Pulmonary artery endothelial cell (primary cell): ENCODE measurements at places on chromosomes 3 and 15. TPM values are rescaled to one million over a fixed set of nuclear protein-coding genes. Genes with fewer than 3 reads are reported as not detected.

The HTR3E gene
- not detected in 2 replicates for total RNA-seq

- no peak for DNase-seq
These were observed 54.4 kb downstream of the SLC15A2 start for GRCh38 chr3:121948641-121949040.

GRCh38 chr3:46979958-46980497 is 562 bp downstream of the NBEAL2 start:
- DNase-seq = no peak

GRCh38 chr15:64901141-64901540 is 10.6 kb upstream of the ANKDD1A start:
- no peak for DNase-seq

DNA sequence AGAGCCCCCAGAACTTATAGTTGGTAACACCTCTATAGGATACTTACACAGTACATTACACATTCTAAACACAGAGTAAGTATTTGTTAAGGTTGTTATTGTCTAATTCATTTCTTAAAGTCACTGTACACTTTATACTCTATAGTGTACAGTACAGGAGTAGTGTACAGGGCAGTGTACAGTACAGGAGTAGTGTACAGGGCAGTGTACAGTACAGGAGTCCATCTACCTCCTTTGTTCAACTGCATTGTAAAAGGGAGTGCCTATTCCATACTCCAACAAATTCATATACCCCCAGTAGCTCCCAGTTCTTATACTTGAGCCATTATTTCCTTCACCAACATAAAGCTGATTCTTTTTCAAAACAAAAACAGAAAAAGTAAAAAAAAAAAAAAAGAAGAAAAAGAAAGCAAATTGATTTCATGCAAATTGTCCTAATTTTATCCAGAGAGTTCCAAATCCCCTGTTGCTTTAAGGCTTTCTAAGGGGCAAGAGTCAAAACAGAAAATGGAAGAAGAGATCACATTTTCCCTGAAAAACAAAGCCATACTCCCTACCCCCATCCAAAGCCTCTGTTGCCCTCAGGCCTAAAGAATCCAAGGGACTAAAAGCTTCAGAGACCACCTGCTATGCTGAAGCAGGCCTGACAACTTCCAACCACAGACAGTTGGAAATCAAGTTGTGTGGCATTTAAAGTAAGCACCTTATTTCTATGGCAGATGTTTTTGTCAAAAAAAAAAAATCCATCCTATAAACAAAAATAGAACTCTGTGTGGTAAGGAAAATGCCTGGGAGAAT is 125.6 kb downstream of the PLCH1 start:
- DNase-seq = no peak

- no peak for DNase-seq
These were observed 628.9 kb downstream of the FHIT start for GRCh38 chr3:60622349-60622748.

The IL5RA gene
- not detected in 2 replicates for total RNA-seq

GRCh38 chr3:170815340-170815739 is 54.7 kb downstream of the RPL22L1 start:
- no peak for DNase-seq

DNA sequence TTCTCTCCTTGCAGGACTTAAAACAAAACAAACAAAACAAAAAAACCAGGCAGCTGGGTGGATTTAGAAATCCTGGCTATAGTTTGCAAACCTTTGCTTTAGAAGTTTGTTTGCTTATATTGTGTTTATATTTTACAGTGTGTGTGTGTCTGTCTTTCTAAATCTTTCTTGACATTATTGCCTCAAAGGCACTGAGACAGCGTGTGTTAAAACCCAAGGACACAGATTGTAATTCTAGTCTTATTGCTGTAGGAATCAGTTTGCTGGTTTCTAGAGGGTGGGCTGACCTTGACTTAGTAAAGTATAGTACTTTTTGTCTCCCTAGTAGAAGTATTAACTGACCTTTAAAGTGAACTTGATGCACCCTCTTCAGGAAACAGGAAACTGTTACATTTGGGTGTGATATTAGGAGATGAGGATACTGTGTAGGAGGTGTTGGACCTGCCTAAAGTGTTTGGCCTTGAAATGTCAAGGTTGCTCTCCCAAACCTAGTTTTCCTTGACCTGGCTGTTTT is 71.0 kb downstream of the TCF12 start:
- no peak for DNase-seq

GRCh38 chr3:22175947-22176346 is 424.9 kb upstream of the ZNF385D start:
- DNase-seq = no peak

DNA sequence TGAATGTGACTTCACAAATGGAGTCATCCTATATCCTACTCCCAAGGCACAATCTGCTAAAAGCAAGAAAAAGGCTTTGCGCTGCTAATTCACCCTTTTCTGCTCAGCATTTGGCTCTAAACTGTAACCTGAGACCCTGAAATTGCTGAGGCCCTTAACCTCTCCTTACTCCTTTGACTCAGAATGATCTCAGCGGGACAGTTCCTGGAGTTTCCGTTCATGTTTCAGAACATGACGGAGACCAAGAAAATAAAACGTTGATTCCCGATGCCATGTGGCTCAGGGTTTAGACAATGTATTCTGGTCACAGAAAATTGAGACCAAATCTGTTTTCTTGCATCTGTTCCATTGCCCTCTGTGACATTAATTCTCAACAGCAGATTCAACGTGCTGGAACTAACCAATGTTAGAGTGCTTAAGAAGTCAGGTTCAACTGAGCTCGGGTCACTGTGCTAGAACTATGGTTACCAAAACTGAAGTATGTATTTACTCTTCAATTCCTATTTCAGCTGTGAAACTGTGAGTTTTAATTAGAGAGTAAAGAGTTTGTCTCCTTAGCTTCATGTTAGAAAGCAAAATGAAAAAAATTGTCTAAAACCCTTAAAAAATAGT is 45.4 kb upstream of the TMC3 start:
- DNase-seq = no peak

- no peak for DNase-seq
These were observed 69.7 kb downstream of the FMN1 start for GRCh38 chr15:33124811-33125210.

DNA sequence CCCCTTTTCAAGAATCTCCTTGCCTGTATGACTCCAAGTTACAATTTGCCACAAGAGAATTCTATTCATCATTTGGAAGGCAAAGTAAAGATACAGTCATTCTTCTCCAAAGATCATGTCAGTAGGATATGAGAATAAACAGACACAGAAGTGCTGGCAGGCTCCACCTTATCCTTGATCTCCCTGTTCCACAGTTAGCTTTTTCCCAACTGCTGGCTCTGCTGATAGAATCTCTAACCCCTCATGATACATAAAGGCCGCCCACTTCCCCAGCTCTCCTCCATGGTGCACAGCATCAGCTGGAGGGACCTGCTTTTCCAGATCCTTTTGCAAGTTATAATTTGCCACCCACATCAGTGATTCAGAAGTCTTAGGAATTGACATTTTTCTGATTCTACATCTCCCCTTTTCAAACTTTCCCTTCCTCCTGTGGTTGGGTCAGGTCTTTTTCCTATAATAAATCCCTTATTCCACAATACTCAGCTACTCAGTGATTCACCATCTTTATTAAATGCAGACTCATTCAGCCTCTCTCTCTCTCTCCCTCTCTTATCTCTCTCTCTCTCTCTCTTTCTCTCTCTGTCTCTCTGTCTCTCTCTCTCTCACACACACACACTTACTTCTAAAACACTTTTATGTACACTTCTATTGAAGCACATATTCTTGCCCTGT is 465.4 kb downstream of the GBE1 start:
- no peak for DNase-seq

The UQCC5 gene
- 5.1 and 7.5 TPM in 2 replicates for total RNA-seq

The PLAAT1 gene
- total RNA-seq = 0.14 and 0.26 TPM in 2 replicates

- no peak for DNase-seq
These were observed 69.8 kb downstream of the TCF12 start for GRCh38 chr15:56988219-56988618.

The GNAI2 gene
- total RNA-seq = 597 and 651 TPM in 2 replicates

DNA sequence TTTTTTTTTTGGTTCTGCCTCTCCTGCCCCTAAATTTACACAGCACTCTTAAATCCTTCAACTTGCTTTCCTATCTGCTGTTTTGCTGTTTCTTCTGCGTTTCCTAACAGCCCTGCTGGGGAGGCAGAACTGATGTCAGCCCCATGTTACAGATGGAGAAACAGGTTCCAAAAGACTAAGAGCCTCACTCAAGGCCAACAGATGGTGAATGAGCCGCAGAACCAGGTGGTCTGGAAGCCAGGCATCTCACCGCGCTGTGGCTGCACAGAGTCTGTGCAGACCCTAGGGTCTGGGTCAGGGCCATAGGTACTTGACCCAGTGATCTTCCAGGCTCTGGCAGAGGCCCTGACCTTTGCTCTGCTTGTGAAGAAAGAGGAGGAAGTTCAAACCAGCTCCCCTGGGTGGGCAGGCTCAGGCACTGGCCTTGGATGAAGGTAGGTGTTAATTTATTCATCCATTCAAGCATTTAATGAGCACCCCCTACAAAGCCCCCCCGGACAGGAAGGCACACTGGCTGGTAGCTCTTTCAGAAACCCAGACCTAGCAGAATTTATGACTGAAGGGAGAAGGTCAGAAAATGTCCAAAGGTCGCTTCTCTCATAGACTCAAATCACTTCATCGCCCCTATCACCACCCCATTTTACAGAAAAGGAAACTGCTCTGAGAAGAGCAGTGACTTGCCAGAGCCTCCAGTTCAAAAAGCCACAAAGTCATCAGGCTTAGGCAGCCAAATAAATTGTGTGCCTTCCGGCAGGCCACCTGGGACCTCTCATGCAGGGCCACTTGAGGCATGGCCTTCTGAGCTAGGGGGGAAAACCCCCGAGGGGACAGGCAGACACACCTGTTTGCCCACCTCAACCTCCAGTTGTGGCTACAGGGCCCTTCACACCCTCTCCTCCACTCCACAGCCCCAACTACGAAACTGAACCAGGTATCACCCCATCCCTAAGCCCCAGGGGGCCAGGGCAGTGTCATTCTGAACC is 2.7 kb downstream of the CHDH start:
- DNase-seq = no peak

DNA sequence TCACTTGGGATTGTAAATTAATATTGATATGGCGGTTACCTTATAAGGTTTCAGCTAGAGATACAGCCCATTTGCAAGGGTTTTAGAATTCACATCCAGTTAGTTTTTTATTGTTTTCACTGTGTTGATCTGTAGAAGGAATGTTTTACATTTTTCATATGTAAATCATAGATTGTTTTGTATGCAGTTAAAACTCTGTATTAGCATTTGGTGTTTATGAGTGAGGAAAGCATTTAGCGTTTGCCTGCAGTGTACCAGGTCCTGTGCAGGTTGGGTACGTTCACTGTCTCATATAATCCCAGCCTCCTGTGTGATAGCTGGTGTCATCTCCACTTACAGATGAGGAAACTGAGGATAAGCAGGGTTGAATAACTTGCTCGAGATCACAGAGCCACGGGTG is 23.8 kb downstream of the MAP6D1 start:
- DNase-seq = no peak

The FEZF2 gene
- total RNA-seq = not detected in 2 replicates

DNA sequence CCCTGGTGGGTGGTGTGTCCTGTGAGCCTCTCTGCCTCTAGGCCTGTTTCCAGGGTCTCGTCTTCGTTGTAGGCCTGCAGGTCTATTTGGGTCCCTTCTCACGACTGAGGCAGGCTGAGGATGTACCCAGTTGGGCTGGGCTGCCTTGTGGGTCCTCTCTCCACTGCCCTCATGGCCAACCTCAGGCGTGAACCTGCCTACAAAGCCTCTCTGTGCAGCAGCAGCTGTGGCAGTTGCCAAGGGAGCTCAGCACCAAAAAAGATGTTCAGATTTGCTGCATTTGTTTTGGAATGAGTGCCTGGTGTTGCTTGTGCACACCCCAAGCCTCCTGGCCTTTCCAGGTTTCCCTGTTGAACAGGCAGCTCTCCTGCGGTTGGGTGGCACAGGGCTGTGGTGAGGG is 13.4 kb downstream of the KLF13 start:
- no peak for DNase-seq

DNA sequence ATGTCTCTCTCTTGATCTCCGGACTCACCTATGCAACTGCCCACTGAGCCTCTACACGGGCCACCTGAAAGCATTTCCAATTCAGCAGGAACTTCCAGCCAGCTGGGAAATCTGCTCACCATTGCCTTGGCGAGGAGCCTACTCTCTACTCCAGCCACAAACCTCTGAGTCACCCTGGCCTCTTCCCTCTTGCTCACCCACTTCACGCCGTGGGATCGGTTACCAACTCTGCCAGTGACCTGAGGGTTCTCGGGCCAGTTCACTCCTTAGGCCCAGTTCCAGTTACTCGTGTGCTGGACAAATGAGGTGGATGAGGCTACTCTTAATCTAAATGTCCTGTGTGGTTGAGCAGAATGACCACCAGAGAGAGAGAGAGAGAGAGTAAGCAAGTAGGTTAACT is 70.1 kb downstream of the CEMIP start:
- DNase-seq = no peak

DNA sequence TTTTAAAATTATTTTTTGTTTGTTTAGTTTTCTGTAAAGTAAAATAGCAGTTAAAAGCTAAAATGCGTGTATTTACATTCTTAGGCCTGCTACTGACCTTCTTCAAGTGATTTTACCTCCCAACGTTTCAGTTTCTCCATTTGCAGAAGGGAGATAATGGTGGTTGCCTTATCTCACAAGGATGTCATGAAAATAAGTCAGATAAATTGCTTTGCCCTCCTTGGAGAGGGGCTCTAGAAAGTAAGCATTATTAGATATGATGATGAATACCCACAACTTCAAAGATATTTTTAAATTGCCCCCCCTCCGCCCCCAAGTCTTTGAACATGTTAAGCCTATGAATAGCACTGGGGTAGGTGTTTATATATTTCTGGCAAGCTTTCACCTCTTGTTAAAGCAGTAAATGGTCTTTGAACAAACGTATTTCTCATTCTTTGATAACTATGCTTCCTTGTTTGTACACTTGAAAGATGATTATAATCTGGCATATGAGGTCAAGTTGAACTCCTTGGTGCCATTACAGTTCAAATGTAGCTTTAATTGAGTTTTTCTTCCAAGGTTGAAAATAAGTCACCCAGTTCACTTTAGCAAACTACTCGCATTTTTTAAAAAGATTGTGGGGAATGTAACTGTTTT is 6.4 kb downstream of the TERC start:
- no peak for DNase-seq

- no peak for DNase-seq
These were observed 5.5 kb upstream of the KY start for GRCh38 chr3:134656211-134656800.

- no peak for DNase-seq
These were observed 97.6 kb downstream of the MEX3B start for GRCh38 chr15:81948222-81948621.

GRCh38 chr3:122946185-122946584 is 81.4 kb downstream of the SEMA5B start:
- DNase-seq = no peak
